Activated naive CD8-positive, alpha-beta T cell treated with anti-CD3 and anti-CD28 coated beads, Interleukin-2, amount 50 U/mL, for 24 hours (primary cell): ENCODE measurements at places on chromosomes 2 and 18.

DNA sequence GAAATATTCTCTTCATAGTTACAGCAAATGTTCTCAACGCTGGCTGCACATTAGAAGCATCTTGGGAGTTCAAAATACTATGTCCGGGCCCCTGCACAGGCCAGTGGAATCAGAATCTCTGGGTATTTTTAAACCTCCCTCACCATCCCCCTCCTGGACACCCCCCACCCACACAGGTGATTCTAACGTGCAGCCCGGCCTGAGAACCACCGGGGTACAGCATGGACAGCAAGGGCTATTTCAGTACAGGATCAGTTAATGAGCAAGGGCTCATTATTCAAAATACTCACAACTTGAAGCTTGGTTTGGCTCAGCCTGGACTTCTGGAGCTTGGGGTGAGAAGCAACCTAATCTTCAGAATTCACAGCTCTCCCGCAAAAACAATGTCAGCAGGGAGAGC, 31.4 kb downstream of the INO80C start:
- no peak for DNase-seq

- DNase-seq = no peak
Observed at GRCh38 chr2:11377928-11378545, 33.6 kb upstream of the ROCK2 start.

DNA sequence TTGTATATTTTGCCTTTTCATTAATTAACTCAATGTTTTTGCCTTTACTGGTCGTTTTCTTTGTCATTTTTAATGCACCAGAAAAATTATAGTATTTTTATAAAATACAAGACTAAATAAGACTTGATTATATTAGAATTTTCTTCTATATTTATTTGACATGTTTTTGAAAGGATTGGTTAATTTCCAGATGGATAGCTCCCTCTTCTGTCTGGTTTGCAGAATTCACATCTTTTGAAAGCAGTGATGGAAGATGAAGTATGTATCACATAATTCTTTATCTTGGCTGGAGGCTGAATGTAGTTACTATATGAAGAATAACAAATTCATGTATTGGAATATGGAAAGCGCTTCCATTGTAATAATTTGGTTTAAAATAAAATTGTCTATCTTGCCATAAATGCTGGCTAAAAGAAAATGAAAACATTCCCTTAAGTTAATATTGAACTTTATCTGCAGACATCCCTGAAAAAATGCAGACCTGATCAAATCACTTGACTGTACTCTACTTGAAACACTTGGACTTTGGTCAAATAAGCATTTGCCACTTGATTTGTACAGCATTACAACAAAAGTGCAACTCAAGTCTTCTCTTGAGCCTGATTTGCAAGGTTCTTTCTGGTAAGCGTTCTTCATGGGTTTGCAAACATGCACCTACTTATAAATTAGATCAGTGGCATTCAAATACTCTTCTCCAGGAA, 86.3 kb upstream of the EFEMP1 start:
- DNase-seq = no peak

- no peak for DNase-seq
Observed at GRCh38 chr2:41657226-41657625, 390.6 kb upstream of the PKDCC start.

DNA sequence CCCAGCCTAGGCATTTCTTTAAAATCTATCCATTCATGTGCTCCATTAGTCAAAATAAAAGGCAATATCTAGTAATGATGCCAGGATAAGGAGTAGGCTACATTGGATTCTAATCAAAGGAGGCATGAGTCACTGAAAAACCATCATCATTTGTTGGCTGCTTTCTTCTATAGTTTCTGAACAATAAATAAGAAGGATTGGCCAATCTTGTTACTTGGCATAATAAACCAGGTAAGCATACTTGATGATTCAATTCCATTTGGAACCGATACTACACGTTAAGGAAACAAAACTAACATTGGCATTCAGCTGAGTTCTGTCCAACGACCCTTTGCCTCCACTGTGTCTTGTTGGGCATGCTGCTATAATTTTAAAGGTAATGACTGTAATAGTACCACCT, 27.2 kb downstream of the ATP8B1 start:
- DNase-seq = no peak

- no peak for DNase-seq
Observed at GRCh38 chr2:239590276-239590675, 189.5 kb upstream of the HDAC4 start.

DNA sequence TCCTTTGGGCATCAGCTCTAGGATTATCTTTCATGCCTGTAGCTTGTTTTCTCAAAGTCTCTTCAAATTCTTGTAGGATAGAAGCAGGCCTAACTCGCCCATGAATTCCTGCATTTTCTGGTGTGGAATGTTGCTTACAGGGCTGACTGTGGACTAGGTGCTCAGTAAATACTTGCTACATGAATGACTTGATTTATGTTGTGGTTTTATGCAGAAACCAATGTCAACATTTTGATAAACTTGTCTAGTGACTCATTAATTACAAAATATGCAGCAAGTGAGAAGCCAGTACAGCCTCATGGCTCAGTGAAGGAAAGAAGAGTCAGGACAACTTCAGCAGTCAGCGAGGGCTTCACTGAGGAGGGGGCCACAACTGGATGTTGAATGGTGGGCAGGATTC, 110.6 kb upstream of the SIX2 start:
- DNase-seq = no peak

GRCh38 chr18:76985951-76986236, 146.7 kb downstream of the MBP start:
- DNase-seq = no peak

- no peak for DNase-seq
Observed at GRCh38 chr2:156042895-156043294, 289.6 kb downstream of the NR4A2 start.

GRCh38 chr2:53422979-53423378, 344.6 kb upstream of the CHAC2 start:
- peak; percentile 2 for DNase-seq

- no peak for DNase-seq
Observed at GRCh38 chr2:84234103-84234502, 225.0 kb downstream of the SUCLG1 start.

GRCh38 chr2:36919041-36919837, 47.1 kb downstream of the STRN start:
- no peak for DNase-seq

DNA sequence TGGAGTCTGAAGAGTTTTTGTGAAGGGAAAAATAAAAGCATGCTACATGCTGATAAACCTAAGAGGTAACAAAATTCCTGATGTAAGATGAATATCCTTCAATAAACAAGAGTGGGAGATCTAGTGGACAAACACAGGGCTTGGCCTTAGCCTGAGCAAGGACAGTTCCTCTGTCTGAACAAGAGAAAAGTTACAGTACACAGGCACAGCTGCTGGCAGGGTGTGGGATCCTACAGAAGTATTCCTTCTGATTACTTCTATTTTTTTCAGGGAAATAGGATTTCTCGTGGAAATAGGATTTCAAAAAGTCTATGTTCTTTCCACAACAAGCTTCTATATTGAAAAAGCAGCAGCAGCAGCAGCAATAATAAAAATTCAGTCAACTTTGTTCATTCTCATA, 54.1 kb downstream of the NBAS start:
- no peak for DNase-seq
